CD4-positive, alpha-beta T cell treated with Interleukin-6 at 100 ng/mL for 8 hours (primary cell): ENCODE measurements at places on chromosomes 12 and 14.

- DNase-seq, result no peak
Measured at GRCh38 chr12:94285943-94286582, 137.7 kb downstream of the PLXNC1 start.

DNA sequence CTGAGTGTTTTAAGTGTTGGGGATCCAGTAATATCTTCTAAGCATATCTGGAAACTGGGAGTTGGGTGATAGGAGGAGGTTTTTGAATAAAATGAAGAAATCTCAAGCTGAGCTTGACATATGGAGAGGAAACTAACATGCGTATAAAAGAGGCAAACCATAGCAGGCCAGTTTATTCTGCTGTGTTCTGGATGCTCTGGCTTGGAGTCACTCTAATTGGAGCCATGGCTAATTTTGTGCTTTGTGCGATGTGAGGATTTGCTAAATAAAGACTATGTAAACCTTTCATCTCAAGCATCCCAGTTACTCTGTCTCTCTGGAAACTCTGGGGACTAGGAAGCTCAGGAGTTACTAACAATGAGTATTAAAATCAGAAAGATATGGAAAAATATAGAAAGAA, 66.5 kb downstream of the ATF7IP start:
- DNase-seq, result no peak

GRCh38 chr12:51809193-51809592, 39.3 kb downstream of the FIGNL2 start:
- DNase-seq, result no peak

- no peak for DNase-seq
Measured at GRCh38 chr14:53596853-53597525, 359.6 kb downstream of the BMP4 start.

DNA sequence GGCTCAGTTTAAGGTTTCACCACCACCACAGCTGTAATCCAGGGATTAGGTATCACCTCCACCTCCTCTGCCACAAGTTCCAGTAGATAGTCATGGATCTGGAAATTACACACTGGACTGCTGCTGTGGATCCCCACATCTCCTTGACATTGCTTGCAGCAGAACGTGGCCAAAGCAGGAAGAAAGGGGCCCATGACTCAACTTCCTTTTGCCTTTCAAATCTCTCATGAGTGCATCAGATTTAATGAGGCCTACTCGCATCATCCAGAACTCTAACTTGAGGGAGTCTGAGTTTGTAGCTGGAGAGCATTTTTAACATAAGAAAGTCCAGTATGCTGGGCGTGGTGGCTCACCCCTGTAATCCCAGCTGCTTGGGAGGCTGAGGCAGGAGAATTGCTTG, 29.2 kb upstream of the TMED10 start:
- DNase-seq, result peak; percentile 8

DNA sequence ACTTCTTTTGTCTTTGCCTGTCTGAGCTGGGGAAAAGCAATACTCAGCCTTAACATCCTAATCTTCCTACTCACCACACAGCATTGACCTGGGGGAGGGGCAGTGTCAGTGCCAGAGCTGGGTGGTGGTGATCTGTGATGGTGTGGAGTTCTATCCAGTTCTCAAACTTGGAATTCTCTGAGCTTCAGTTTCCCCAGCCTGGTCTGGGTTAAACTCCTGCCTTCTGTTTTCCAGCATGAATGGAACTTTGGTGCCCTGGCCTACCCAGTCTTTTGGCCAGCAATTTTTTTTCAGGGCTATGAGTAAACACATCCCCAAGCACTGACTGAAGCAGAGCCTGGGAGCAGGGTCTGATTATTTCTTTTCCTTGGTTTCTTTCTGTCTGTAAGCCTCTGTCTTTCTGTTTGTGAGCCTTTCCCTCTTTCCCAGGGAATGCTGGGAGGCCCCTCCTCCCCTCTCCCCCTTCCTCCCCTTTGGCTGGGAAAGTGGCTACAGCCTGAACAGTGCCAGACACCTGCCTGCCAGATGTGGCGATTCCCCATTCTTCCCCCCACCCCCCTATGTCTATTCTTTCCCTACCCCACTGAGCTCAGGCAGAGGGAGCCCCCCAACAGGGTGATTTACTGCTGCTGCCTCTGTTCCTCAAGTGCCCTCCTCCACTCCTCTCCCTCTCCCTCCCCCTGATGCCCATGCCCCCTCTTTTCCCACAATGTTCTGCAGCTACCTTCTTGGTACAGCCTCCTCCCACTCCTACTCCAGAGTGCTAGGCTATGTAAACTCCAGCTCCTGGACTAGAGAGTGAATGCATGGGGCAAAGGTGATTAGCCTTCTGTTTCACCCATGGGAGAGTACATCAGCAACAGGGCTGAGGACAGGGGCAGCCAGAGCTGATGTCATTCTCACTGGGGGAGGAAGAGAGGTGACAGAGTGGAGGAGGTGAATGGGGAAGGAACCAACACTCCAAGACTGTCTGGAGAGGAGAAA, 11.1 kb downstream of the GPR84 start:
- DNase-seq, result no peak

- no peak for DNase-seq
Measured at GRCh38 chr12:50072198-50072907, 12.8 kb upstream of the SMARCD1 start.

DNA sequence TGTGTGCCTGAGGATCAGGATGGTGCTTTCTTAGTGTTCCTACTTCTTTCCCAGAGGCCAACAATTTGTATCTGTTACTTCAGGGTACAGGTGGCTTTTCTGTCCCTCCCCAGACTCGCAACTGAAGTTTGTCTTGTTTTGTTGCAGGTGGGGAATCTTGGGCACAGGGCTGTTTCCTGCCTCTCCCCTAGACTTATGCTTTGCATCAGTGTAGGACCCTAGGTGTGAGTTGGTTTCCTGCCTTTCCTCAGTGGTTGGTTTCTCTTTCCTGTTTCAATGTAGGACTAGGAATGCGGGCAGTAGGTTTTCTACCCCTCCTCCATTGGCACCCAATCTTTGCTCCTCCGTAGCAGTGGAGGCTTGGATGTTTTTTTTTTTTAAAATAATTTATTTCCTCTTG, 87.0 kb downstream of the TRMT5 start:
- DNase-seq, result no peak

GRCh38 chr14:93973607-93974006, 2.8 kb downstream of the ASB2 start:
- no peak for DNase-seq

GRCh38 chr12:42893803-42894202, 304.3 kb upstream of the PRICKLE1 start:
- no peak for DNase-seq

DNA sequence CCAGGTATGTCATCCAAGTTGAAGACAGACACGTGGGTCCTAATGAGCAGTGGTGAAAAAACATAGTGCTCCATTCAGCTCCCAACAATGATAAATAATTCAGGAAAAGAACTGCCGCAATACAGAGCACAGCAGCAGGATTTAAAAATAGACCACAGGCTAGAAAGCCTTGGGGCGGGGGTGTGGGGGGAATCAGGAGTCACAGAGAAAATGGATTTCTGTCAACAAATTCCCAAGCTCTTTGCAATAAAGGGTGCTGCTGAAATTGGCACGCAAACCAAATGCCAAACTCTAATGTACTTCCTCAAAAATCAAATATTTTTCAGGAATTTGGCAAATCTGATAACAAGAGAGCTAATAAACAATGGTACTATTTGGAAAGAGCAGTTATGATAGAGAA, 58.6 kb downstream of the R3HDM2 start:
- DNase-seq, result no peak

GRCh38 chr12:68910128-68910527, 22.8 kb downstream of the CPM start:
- DNase-seq, result no peak

DNA sequence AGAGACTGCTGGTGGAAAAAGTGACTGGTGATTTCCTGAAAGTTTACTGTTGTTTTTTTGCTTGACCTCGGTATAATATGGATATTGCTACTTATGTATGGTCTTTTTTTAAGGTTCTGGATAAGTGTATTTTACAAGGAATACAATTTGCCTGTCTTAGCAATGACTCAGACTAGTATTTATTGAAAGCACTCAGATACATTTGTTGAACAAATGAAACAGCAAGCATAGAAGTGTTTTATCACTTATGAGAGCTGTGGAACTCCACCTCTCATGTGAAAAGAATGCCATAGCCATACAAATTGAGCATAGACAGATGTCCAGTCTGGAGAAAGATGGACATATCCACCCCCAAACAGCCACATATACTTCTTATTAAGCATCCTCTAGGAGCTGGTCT, 340.4 kb upstream of the FBXO33 start:
- no peak for DNase-seq

DNA sequence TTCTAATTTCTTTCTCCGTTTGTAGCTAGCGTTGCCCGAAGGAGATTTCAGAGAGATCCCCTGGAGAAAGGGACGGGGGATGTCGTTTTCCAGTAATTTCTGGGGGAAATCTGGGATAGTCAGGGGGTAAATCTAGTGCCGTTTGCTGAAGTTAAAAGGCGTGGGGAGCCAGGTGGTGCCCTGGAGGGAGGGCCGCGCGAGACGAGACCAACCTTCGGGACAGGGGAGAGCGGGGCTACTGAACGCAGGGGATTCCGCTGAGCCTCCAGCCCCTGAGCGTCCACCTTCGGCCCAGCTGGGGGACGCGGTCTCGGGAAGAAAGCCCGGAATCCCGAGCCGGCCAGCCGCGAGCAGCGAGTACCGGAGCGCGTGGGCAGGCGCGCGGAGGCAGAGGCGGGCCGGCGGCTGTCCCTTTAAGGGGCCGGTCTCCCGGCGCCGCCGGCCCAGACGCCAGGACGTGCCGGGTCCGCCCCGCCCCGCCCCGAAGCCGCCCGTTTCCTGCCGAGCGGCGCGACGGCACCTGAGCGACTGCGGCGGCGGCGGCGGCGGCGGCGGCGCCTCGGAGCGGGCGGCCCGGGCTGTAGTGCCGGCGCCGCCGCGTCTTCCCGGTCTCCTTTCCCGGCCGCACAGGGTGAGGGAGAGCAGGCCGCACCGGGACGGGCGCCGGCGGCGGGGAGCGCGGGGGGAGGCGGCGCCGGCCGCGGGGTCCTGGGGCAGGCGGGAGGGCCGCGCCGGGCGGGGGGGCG, at the start of gene KTN1:
TSS of gene KTN1 (plus strand) at position 484 of the 746 bp plus-strand sequence. CDS start 31,842 bp downstream, outside the sequence.
- DNase-seq, result peak; percentile 78

DNA sequence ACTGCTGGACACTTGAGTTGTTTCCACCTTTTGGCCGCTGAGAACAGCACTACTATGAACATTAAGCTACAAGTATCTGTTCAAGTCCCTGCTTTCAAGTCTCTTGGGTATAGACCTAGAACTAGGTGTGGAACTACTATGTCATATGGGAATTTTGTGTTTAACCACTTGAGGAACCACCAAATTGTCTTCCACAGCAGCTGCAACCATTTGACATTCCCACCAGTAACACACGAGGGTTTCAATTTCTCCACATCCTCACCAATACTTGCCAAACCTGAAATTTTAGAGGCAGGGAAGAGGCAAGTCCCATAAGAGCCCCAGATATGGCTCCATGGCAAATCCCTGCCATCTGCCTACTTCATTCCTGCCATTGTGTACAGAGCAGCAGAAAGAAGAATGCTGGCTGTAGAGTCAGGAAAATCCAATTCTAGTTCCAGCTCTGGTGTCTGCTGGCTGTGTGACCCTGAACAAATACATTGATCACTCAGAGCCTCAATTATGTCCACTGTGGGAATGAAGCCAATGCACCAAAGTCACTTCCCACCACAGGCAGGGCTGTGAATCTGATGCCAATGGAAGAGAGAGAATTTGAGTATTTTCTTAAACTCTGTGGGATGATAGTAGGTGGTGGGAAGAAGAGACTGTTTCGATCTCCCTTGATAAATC, 17.8 kb downstream of the PITPNM2 start:
- no peak for DNase-seq

- DNase-seq, result no peak
Measured at GRCh38 chr14:33486332-33486890, 464.5 kb downstream of the EGLN3 start.
